ENCODE measurements at places on chromosomes 6 and 20.

DNA sequence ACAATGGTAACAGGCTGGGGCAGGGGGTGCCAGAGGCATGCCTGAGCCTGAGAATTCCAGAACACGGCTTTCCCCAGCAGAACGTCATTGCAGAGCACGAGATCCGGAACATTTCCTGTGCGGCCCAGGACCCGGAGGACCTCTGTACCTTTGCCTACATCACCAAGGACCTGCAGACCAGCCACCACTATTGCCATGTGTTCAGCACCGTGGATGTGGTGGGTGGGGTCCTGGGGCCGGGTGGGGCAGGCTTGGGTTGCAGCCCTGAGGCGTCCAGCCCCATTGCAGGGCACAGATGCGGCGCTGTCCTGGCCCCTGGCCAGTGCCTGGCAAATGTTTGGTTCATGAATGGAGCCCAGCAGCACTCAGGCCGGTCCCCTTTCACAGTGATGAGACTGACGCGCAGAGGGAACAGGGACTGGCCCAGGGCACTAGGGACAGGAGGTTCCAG is 57.1 kb downstream of the TCP11 start:
- DNase-seq: no peak

- DNase-seq: no peak
Observed at GRCh38 chr20:38714308-38714707, 10.0 kb upstream of the SLC32A1 start.

GRCh38 chr6:110681543-110682459 is 133.5 kb downstream of the CDK19 start:
- no peak for DNase-seq

GRCh38 chr20:824916-825315 is 8.6 kb upstream of the FAM110A start:
- DNase-seq: peak; percentile 13

GRCh38 chr6:14380901-14381828 is 263.6 kb downstream of the CD83 start:
- no peak for DNase-seq
